Lung (tissue), 17 donors: ENCODE measurements at places on chromosomes 3 and 15.
A peak's percentile ranks its signal among the peaks of the same experiment; 100 is the strongest.

DNA sequence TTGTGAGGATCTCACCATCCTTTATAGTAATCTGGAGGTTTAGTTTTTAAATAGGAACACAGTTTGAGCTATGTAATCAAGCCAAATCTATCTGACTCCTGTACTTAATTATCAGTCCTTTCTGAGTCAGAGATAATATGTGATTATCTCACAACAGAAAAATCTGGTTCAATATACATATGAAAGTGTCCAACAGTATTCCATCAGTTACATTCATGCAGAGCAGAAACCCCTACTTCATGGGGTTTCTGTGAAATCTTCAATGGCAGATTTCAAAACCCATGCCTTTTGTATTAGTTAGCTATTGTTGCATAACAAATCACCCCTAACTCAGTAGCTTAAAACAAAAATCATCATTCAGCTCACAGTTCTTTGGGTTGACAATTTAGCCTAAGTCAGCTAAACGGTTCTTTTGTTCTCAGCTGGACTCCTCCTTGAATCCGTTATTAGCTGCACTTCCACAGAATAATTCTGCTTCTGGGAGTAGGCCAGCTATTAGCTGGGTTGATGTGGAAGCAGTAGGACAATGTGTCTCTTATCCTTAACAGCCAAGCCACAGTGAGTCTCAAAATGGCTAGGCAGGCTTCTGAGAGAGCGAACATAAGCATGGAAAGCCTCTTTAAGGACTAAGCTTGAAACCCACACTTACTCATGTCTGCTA, 42.9 kb upstream of the ARPP21 start:
- DNase-seq, result no peak

DNA sequence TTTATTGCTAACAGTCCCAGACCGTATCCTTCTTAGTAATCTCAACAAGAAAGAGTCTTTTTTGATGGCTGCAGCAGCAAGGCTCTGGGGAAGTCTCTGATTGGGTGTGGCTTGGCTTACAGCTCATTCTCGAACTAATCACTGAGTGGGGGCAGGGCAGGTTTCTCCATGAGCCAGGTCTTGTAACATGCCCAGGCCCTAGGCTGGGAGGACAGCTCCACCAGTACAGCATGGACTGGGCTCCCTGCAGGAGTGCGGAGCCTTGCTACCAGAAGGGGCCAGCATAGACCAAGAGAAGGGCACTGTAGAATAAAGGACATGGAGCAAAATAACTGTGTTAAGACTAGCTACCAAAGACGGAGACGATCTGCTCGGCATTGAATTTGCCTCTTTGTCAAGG, 7.2 kb downstream of the CD276 start:
- DNase-seq, result peak; percentile 83

DNA sequence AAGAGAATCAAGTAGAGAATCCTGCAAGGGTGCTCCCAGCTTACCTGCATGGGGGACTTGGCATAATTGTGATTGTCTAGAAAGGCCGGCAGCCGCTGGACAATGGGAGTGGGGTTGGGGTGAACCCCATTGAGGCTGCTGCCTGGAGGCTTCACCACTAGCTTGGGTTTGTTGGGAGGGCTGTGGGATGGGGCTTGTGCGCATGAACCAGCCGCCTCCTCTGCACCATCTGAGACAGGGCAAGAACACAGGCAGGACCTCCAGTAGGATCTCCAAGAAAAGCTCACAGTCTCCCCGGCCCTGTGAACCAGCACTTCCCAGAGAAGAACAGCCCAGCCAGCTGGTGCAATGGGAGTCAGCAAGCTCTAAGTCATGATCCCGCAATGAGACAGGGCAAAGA, 39.8 kb downstream of the SEMA3G start:
- DNase-seq, result no peak

- no peak for DNase-seq
Observed at GRCh38 chr3:119279101-119279554, 15.1 kb upstream of the ARHGAP31 start.

DNA sequence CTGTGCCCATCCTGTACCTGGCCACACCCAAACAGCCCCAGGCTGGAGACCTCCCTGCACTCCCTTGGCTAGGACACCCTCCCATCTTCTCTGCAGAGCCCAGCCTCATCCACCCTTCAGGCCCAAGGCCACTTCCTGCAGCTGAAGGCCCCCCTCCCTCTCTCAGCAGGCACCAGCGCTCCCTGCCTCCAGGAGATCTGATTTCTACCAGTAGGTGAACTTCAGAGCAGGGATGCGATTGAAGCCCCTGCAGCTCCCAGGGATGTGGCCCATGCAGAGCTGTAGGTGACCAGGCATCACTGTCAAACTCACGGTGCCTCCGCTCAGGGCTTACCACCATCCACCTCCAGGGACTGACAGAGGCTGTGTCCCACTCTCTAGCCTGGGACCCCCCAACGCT, 96.3 kb downstream of the NUP210 start:
- no peak for DNase-seq
